H9 (cell line): ENCODE measurements at places on chromosomes 3 and 15. TPM values are rescaled to one million over a fixed set of nuclear protein-coding genes. Genes with fewer than 3 reads are reported as not detected.

The OR5K2 gene
- not detected in 2 replicates for total RNA-seq

- no peaks in the 10 kb centered on the region for H3K27me3 ChIP-seq
- no peak overlapping the region for H3K4me3 ChIP-seq
- no peak overlapping the region for H3K27ac ChIP-seq
- H3K4me1 ChIP-seq, result no peaks in the 10 kb centered on the region
Observed at GRCh38 chr3:29186131-29186599, 94.7 kb upstream of the RBMS3 start.

DNA sequence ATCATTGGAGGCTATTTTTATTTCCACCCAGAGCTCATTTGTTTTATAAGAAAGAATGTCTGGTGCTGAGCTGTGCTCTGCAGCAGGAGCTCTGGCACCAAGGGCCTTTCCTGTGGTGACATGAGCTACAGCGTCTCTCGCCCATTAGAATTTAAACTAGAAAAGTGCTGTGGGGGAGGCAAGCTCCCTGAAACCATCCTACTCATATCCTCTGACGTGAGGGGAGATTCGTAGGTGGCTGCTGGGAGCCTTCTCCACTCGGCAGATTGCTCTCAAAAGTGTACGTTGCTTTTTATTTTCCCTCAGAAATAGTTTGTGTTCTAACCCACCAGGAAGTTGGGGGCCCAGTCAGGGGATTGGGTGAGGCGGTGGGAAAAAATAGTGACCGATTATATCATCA, 76.3 kb upstream of the ARHGEF3 start:
- H3K36me3 ChIP-seq, result no peaks in the 10 kb centered on the region
- no peaks in the 10 kb centered on the region for H3K27me3 ChIP-seq
- DNase-seq, result no peak
- H3K4me3 ChIP-seq, result no peak overlapping the region

The C3orf85 gene
- not detected in 2 replicates for total RNA-seq

DNA sequence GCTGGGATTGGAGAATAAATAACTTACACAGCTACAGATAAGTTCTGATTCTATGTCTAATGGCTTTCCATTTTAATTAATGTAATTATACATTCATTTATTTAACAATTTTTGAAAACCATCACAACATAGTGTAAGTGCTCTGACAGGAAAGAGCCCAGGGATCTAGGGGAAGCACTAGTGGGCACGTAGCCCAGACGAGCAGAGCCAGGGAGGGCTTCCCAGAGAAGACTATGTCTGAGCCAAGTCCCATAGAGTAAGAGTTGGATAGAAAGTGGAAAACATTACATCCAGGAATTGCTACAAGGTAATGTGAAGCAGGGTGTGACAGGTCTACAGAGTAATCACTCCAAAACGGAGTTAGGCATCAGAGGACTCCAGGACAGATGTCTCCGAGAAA, 2.9 kb upstream of the HGD start:
- no peak overlapping the region for H3K27ac ChIP-seq
- H3K4me3 ChIP-seq, result no peak overlapping the region
- peaks cover 4% of the 10 kb centered on the region; the same call in 1 of the 2 replicates for H3K4me1 ChIP-seq

The CLRN1 gene
- total RNA-seq, result not detected in 2 replicates

The GOLGA6C gene
- not detected in 2 replicates for total RNA-seq

The CD200 gene
- 51.6 and 56.0 TPM in 2 replicates for total RNA-seq

GRCh38 chr3:29167180-29167579, 113.7 kb upstream of the RBMS3 start:
- DNase-seq, result no peak
- no peaks in the 10 kb centered on the region for H3K27me3 ChIP-seq
- no peak overlapping the region for H3K4me3 ChIP-seq
- peaks cover 3% of the 10 kb centered on the region; the same call in 1 of the 2 replicates for H3K4me1 ChIP-seq
- H3K27ac ChIP-seq, result no peak overlapping the region

DNA sequence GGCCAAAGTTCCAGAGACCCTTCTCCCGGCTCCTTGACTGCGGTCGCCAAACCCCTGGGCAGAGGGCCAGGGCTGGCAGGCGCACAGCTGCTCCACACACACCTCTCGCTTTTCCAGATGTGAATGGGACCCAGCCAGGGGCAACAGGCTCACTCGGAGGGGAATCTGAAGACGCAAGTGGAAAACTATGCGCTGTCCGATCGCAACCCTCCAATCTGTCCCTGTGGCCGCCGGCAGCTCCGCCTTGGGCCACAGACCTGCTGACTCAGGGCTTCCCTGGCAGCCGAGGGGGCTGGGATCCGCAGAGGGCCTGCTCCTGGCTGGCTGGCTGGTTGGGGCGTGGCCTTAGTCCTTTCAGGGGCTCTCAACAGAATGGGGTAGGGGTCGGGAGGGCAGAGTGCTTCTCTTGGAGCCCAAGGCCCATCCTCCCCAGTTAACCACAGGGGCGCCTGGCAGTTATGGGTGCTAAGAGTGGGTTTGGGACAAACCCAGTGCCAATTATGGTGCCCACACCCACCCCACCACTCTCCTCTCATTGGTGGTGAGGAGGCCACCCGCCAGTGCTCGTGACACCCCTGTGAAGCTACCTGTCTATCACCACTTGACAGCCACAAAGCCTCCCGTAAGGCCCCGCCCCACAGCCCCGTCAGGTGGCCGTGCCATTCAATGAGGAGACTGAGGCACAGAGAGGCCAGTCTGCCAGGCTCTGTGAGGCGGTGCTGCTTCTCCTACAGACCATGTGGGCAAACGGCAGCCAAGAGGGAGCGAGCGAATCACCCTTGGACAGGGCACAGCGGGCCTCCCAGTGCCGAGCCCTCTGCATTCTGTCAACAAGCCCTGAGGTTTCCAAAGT, 53.8 kb downstream of the IQSEC1 start:
- H3K27me3 ChIP-seq, result no peaks in the 10 kb centered on the region
- peak; percentile 92 for DNase-seq
- H3K4me1 ChIP-seq, result peaks cover 6% of the 10 kb centered on the region; the same call in 1 of the 2 replicates

GRCh38 chr15:80061582-80061981, 2.1 kb downstream of the ZFAND6 start:
- peak overlapping the region; percentile 84 for H3K4me3 ChIP-seq
- no peaks in the 10 kb centered on the region for H3K36me3 ChIP-seq
- no peak overlapping the region for H3K27ac ChIP-seq

- H3K4me1 ChIP-seq, result peaks cover 3% of the 10 kb centered on the region; the same call in 1 of the 2 replicates
- DNase-seq, result no peak
- H3K27me3 ChIP-seq, result no peaks in the 10 kb centered on the region
- H3K36me3 ChIP-seq, result peaks cover 2% of the 10 kb centered on the region; the same call in 1 of the 3 replicates
Observed at GRCh38 chr15:91921188-91921842, 67.8 kb downstream of the SLCO3A1 start.

DNA sequence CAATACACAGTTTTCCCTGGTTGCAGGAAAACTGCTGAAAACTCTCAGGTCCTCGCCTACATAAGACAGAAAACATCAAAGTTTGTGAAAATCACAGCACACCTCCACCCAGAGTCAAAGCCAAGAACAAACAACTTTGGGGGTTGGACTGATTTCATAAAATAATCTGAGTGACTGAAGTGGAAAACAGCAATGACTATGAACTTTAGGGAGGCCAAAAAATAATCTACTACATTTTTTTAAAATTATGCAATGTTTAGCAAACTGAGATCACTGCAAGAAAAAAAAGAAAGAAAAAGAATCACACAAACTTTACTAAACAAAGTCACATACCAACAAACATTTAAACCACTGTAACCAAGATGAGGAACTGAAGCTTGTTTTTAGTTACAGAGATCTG, 15.9 kb upstream of the FOXP1 start:
- H3K4me1 ChIP-seq, result no peaks in the 10 kb centered on the region
- no peak for DNase-seq
- peaks cover 3% of the 10 kb centered on the region; the same call in 1 of the 3 replicates for H3K36me3 ChIP-seq
- H3K27me3 ChIP-seq, result no peaks in the 10 kb centered on the region
- no peak overlapping the region for H3K4me3 ChIP-seq

- no peak overlapping the region for H3K4me3 ChIP-seq
- DNase-seq, result no peak
- no peaks in the 10 kb centered on the region for H3K36me3 ChIP-seq
- H3K4me1 ChIP-seq, result no peaks in the 10 kb centered on the region
Observed at GRCh38 chr3:125110876-125111480, 55.2 kb upstream of the HEG1 start.

The ESYT3 gene
- 5.9 and 6.3 TPM in 2 replicates for total RNA-seq

The LMLN gene
- total RNA-seq, result 3.8 and 4.5 TPM in 2 replicates

The GP9 gene
- total RNA-seq, result not detected in 2 replicates

GRCh38 chr3:7309641-7310102, 448.8 kb downstream of the GRM7 start:
- peaks cover 3% of the 10 kb centered on the region; the same call in 1 of the 2 replicates for H3K4me1 ChIP-seq
- H3K27ac ChIP-seq, result no peak overlapping the region
- DNase-seq, result no peak
- H3K4me3 ChIP-seq, result no peak overlapping the region
